ENCODE measurements at places on chromosomes 12 and 14. TPM values are rescaled to one million over a fixed set of nuclear protein-coding genes. Genes with fewer than 3 reads are reported as not detected.
A peak's percentile ranks its signal among the peaks of the same experiment; 100 is the strongest.

DNA sequence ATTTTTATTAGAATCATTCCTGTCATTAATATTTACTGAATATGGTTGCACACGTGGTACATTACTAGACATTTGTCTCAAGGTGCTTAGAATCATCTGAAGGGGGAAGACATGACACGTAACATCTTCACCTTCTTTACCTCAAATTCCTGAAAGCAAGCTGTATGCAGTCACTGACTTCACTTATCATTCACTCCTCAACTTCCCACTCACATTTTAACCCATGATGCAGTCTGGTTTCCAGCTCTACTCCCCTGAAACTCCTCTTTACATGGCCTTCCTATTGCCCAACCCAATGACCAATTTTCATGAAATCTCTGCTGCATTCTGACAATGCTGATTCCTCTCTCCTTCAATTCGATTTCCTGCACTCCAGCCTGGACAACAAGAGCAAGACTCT, 5.8 kb upstream of the PSMC6 start:
- DNase-seq: no peak

Gene KLRC4
- total RNA-seq: 1.5 TPM

- DNase-seq: no peak
Observed at GRCh38 chr12:54356951-54357356, 7.3 kb downstream of the GPR84 start.

GRCh38 chr14:69208666-69209065, 17.4 kb downstream of the EXD2 start:
- DNase-seq: no peak

Gene TSHR
- total RNA-seq: 0.48 TPM

Gene C14orf132
- total RNA-seq: 10.8 TPM

Gene EIF2S3B
- not detected for total RNA-seq

- DNase-seq: no peak
Observed at GRCh38 chr14:55625481-55625880, 45.5 kb downstream of the KTN1 start.

GRCh38 chr14:100783630-100784370, 42.1 kb upstream of the MEG3 start:
- DNase-seq: no peak

DNA sequence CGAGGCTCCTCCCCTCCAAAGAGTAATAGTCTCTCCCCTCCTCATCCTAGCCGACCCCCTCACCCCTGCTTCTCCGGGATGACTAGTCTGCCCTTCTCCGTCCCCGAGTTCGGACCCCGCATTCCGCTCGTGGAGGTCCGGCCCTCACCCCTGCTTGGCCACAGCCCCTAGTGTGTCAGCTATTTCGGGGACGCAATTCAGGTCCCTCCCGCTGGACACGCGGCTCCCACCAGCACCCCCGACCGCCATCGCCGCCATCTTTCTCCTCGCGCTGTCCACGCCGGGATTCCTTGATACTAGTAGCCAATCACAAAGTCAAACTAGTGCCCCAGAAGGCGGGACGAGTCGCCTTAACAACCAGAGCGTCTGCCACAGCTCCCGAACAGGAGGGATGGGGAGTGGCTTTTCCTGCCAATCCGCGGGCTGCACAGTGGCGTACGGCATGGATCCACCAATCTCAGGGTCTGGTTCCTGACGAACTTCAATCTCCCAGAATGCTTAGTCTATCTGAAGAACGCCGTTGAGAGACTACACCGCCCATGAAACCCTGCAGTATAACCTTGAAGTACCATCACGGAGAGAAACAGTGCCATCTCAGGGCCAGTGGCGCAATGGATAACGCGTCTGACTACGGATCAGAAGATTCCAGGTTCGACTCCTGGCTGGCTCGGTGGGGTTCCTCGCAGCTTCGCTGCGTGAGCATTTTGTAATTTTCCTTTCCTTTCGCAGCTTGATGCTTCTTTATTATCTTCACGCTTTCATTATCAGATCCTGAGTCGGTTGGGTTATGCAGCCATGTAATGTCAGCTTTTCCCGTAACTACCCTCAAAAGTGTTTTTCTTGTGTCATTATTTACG, at the start of gene PRMT5:
Gene PRMT5, minus strand, starts transcription at position 273 of the 857 bp plus-strand sequence. Its CDS starts 15 bp downstream, at position 258.
- DNase-seq: peak; percentile 100

DNA sequence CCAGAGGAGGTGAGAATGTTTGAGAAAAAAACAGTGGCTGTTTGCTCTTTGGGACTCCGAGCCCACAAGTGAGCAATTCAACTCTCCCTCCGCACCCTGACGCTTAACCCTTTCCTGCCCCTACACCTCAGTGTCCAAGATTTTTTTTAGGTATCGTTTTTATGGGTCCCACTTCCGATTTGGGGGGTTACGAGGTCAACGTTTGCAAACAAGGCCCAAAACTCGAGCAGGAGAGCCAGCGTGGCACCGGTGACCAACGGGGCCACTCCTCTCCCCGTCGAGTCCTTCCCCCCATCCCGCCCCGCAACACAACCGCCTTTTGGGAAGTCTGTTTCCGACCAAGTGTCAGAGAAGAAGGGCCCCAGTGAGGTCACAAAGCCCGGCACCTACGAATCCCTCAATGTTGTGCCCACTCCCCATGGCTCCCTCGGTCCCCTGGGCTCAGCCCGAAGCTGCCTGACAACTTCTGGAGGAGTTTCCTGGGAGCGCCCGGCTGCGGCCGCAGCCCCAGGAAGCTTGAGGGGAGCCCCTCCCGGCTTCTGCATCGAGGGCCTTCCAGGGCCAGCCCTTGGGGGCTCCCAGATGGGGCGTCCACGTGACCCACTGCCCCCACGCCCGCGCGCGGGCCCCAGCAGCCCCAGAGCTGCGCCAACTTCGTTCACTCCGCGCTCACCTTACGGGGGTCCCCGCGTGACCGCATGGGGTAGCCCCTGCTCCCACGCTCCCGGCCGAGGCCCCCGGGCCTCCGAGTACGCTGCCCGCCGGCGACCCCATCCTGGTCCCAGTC, 1.2 kb downstream of the CDK2AP1 start:
- DNase-seq: no peak

Gene GOLT1B
- 32.6 TPM for total RNA-seq

DNA sequence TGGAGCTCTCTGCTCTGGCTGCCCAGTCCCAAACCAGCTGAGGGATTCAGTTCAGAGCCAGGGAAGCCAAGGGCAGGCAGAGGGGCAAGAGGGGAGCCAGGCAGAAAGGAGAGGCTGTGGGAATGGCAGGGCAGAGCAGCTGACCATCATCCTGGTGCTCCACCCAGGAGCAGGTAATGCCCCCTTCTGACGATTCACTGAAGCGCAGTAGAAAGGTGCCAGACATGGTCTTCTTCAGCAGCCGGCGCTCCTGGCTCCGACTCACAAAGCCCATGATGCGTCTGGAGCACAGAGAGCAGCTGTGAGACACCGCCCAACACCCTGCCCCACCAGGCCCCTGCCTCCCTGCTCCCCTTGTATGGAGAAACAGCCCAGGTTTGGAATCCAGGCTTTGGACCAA, 8.0 kb downstream of the IL23A start:
- no peak for DNase-seq

- DNase-seq: no peak
Observed at GRCh38 chr14:53260928-53261327, 107.8 kb upstream of the DDHD1 start.

GRCh38 chr14:24171422-24172260, at the start of gene REC8:
Gene REC8 (plus strand): TSS chr14:24172080. CDS start chr14:24172553, 473 bp downstream.
- no peak for DNase-seq

Gene ZNF641
- total RNA-seq: 23.4 TPM

- DNase-seq: no peak
Observed at GRCh38 chr14:90760591-90761316, 55.5 kb downstream of the TTC7B start.

Gene HOXC9
- 4.6 TPM for total RNA-seq

DNA sequence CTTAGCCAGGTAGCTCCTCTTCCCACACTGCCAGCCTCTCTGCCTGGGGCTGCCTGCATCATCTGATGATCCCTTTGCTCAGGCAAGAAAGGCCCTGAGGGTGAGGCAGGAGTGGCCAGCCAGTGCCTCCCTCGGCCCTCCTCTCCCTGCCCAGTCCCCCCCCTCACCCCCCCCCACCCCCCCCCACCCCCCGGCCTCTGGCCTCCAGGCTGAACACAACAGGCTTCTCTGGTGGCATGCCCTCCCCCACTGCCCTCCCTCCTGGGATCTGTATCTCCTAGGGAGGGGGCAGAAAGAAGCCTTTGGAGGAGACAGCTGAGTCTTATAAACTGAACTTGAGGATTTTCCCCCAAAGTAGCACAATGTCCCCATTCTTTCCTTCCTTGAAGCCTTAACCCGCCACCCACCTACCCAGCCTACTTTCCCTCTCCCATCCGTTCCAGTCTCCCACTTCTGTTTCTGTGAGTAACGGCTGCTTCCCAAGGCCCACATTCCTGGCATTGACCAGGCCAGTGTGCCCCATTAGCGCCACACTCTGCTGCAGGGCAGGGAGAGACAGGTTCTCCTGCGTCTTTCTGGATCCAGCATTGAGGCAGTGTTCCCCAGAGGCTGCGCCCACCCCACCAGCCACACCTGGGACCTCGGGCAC, 82.1 kb downstream of the B4GALNT3 start:
- no peak for DNase-seq

GRCh38 chr12:123747309-123747708, 14.8 kb upstream of the DNAH10 start:
- DNase-seq: no peak

Gene TAS2R42
- total RNA-seq: not detected

- DNase-seq: no peak
Observed at GRCh38 chr14:34081576-34082136, 130.8 kb upstream of the EGLN3 start.

- no peak for DNase-seq
Observed at GRCh38 chr14:29937116-29937515, 9.5 kb upstream of the PRKD1 start.

GRCh38 chr14:102915292-102916110, 7.0 kb upstream of the AMN start:
- no peak for DNase-seq

Data from breast epithelium (tissue), 4 donors.